ENCODE measurements at places on chromosomes 12 and 14.
A peak's percentile ranks its signal among the peaks of the same experiment; 100 is the strongest.

DNA sequence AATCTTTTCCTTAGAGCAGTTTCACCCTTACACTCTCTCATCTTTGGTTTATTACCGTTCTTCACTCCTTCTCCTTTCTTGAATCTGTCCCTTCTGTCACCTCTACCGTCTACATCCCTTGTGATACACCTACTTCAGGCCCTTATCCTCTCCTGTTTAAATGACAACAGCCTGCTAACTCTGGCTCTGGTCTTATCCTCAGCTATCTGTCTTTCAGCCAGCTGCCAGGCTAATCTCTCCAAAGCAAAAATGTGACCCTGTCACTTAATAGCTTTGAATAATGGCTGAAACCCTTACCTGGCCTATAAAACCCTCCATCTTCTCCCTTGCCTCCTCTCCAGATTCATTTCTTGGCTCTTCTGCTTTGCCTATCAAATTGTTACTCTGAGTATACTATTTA lies 32.3 kb downstream of the BEST3 start:
- DNase-seq = no peak

DNA sequence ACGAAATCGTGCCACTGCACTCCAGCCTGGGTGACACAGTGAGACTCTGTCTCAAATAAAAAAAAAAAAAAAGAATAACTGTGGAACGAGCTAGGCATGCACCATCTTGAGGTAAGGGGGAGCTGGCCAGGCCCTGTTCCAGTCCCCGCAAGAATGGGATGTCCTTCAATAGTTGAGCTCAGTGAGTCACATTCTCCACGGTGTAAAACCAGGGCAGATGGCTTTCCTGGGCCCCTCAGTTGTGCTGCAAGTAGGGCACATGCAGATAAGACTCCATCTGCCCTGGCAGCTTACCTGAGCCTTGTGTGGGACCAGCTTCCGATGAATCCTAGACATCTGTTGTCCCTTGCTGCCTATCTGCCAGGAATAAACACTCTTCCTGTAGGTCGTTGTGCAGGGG lies 312.1 kb downstream of the VRK1 start:
- DNase-seq = no peak

- DNase-seq = no peak
Observed at GRCh38 chr14:50212726-50213125, 18.7 kb downstream of the SOS2 start.

- peak; percentile 82 for DNase-seq
Observed at GRCh38 chr12:49020441-49020840, 1.9 kb upstream of the PRKAG1 start.

DNA sequence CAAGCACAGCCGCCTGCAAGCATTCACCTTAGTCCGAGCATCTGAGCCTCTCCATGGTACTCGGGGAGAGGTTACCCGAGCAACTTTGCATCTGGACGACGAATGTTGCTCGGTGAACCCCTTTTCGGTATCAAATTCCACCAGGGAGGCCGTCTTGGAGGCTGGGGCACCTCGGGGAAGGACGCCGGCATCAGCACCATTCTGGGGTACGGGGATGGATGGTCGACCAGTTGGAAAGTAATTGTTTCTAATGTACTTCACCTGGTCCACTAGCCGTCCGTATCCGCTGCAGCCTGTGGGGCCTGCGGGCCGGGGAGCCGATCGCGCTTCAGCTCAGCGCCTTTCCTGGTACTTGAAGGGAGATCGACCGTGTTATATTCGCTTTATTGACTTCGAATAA lies 161.7 kb upstream of the RTL1 start:
- DNase-seq = no peak

GRCh38 chr14:98236314-98236713 lies 1035.7 kb downstream of the BCL11B start:
- no peak for DNase-seq

- no peak for DNase-seq
Observed at GRCh38 chr14:30283822-30284446, 275.0 kb upstream of the G2E3 start.

DNA sequence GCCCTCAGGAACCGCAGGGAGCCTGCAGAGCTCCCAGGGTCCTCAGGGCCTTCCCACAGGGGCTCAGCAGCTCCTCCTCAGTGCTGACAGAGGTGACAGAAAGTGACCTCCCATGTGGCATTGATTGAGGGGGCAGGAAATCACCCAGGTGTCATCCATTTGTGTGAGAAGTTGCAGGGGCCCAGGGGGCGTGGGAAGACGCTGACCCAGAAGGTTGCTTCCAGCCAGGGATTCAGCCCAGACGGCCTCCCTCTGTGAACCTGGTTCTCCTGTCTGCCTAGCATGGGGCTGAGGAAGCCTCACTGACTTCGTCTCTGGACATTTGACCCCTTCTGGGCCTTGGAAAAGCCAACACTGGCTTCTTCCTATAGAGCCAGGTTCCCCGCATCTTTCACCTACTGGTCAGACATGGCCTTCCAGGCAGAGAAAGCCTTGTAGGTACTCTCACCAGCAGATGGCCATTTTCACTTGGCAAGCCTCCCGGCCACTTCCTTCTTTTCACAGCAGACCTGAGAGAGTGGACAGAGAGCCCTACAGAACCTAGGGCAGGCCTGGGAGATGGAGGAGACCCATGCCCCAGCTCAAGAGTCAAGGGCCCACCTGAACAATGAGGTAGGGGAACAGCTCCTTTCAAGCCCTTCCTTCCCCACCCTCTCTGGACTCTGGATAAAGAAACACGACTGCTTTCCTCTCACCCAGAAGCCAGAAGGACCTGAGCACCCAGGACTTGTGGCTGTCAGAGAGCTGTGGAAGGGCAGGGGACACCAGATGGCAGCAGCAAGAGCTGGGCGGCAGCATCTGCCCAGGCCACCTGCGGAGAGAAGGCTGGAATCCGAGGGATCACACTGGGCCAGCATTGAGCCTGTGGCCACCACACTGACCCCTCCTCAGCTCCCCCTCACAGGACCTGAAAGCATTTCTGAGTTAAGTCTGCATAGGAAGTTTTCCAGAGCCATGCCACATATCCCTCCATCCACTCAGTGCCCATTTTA lies 377.8 kb downstream of the DPF3 start:
- DNase-seq = no peak

DNA sequence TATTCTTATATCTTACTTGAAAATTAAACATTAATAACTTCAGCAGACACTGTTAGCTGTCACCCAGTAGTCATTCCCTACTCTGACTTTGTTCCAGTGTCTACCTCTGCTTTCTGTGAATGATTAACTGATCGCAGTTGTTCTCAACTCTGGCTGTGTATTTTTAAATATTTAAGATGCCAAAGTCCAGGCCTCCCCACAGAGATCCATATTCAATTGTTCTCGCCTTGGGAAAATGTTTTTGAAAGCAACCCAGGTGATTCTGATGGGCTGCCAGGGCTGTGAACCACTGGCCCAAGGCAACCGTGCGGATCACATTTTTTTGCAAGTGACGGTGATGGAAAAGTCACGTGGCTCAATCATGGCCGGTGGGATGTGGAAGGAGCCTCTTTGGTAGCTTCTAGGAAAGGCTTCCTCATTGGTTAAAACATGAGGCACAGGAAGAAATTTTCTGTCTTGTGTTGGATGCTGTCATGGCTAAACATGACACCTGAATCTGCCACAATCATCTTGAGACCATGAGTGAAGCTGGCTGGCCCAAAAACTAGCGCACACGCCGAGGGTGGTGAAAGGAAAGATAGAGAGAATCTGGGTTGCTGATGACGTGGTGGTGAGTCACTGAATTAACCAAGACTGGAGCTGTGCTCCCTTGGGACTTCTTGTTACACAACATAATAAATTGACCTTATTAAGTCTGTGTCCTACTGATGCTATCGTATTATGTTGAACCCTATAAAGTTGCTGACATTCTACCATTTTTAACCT lies 37.2 kb downstream of the RDH12 start:
- peak; percentile 87 for DNase-seq

GRCh38 chr14:24055971-24056799 lies 4.4 kb downstream of the CARMIL3 start:
- no peak for DNase-seq

DNA sequence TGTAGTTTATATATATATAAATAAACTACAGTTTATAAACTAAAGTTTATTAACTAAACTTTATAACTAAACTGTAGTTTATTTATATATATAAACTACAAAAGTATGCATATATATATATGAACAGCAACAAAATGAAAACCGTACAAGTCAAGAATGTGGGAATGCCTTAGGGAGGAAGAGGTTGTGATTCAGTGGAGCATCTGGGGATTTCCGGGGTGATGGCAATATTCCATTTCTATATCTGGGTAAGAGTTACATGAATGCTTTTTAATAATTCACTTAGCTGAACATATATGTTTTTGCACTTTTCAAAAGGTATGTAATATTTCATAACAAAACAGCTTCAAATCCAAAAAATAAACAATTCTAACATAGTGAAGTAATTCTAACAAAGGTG lies 30.1 kb upstream of the CAND1 start:
- no peak for DNase-seq

GRCh38 chr12:89697296-89697695 lies 11.3 kb downstream of the ATP2B1 start:
- no peak for DNase-seq

DNA sequence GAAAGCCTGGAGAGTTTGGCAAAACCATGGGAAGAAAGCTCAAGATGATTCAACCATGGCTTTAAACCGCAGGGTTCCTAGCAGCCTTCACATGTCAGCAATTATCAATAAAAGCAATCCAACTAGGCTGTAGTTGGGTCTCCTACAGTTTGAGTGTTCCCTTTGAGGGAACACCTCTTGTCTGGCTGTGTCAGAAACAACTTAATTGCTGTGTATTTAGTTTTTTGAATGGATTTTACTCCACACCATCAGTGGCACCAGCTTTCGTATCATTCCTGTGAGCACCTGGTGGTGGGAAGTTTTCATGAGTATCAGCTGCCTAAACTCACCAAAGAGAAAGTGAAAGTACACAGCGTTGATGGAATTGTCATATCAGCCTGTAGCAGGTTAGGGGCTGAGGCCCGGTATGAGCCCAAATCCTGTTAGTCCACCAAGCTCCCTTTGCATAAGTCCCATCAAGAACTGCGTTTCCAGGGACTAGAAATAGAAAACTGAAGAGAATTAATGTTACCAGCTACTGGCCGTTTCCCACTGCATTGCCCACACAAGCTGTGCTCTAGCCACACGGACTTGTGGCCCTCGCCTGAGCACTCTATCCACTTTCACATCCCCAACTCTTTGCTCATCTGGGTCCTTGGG lies 10.9 kb upstream of the IL26 start:
- no peak for DNase-seq

DNA sequence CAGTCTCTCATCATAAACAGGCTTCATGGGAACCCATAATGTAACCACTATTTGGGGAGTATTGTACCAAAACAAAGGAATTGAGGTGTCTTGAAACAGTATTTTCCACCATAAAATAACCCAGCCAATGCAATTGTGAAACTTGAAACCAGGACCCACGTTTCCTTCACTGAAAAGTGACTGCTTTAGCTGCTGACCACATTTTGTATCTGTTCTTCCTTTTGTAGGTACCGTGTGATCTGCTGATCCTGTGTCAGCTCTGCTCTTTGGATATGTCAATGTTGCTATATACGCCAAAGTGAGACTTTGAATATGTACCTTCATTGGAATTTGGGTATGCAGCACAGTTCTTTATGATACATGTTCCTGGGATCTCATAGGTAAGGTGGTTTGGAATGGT lies 95.1 kb upstream of the CNTN1 start:
- no peak for DNase-seq

- no peak for DNase-seq
Observed at GRCh38 chr14:37729218-37729617, 133.8 kb downstream of the TTC6 start.

GRCh38 chr12:128587918-128588317 lies 235.8 kb downstream of the SLC15A4 start:
- DNase-seq = no peak

DNA sequence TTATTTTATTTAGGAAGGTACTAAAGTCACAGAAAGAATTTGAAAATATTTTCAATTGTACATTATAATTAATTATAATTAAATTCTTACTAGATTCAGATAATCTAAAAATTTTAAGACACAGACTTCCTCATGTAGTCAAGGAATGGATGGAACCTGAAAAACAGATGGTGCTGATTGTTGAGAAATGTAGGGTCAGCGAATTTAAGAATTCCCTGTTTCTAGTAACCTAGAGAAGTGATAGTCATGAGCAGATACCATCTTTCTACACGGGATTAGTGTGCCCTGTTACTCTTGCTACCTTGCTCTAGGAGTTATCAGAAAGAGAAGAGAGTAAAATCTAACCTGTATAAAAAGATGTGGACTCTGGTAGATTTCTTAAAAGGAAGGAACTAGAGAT lies 37.5 kb upstream of the PTHLH start:
- no peak for DNase-seq

DNA sequence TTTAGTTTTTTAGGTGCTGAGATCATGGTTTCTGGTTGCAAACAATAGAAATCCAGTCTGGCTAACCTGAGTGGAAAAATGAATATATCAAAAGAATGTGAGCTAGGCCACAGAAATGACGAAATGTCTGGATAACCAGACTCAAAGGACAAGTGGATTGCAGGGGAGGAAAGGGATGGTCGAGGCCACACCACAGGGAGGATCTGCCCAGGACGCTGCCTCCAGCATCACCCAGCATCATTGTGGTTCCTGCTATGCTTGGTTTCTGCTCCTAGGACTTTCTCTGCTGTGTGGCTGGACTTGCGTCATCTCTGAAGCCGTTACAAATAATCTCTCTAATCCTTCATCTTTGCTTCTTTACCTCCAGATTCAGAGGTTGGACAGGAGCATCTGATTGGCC lies 80.4 kb downstream of the TTC8 start:
- no peak for DNase-seq

DNA sequence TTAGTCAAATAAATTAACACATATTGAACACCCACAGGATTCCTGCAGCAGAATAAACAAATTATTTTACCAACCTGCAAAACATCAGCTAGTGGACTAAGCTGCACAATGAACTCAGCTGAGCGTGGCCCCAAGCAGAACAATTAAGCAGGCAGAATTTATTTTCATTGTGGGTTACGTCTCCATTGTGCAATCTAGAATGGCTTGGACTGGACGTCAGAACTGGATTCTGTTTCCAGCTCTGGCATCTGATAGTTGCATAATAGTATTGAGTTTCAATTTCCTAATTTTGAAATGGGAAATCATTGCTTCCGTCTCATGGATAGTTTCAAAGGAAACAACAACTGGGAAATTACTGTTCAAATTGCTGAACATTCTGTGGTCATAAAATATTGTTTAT lies 35.5 kb upstream of the RERG start:
- DNase-seq = no peak

DNA sequence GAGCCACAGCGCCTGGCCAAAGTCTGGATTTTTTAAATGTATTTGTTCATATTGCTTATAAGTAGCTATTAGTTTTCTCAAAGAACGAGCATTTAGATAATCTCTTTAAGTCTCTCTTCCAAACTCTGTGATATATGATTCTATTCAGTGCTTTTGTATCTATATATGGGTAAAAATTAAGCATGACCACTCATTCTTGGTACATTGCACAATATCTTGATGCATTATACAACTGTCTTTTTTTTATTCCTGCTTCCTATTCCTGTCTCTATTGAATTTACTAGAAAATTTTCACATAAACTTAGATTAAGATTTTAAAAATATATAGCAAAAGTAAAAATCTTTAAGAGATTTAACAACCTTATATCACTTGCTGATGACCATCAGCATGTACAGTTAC lies 29.1 kb downstream of the SOCS2 start:
- DNase-seq = no peak

All from lower leg skin (tissue), 4 donors.